Stimulated activated CD4-positive, alpha-beta T cell treated with anti-CD3 and anti-CD28 coated beads, Interleukin-4, amount 100 ng/mL, for 4 hours (primary cell): ENCODE measurements at places on chromosomes 1 and 21.

DNA sequence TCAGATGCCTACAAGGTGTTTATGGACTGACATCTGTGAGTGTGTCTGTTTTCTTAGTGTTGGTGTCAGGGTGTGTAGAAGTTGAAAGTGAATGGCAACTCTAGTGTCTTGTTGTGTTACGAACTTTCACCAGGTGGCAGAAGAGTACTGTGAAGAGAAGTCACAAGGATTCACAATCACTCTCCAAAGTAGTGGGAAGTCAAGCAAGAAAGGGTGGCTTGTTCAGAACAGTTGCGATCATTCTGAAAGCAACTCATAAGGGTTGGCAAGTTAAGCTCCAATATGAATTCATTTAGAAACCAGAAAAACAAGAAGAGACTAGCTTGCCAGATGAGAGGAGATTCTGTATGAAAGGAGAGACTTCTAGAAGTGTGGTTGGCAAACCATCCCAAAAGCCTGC, 86.1 kb downstream of the FASLG start:
- no peak for DNase-seq

- no peak for DNase-seq
These were observed 770.9 kb upstream of the TPTE start for GRCh38 chr21:9750341-9751086.

GRCh38 chr1:226964611-226965486, 24.8 kb downstream of the COQ8A start:
- DNase-seq, result no peak

DNA sequence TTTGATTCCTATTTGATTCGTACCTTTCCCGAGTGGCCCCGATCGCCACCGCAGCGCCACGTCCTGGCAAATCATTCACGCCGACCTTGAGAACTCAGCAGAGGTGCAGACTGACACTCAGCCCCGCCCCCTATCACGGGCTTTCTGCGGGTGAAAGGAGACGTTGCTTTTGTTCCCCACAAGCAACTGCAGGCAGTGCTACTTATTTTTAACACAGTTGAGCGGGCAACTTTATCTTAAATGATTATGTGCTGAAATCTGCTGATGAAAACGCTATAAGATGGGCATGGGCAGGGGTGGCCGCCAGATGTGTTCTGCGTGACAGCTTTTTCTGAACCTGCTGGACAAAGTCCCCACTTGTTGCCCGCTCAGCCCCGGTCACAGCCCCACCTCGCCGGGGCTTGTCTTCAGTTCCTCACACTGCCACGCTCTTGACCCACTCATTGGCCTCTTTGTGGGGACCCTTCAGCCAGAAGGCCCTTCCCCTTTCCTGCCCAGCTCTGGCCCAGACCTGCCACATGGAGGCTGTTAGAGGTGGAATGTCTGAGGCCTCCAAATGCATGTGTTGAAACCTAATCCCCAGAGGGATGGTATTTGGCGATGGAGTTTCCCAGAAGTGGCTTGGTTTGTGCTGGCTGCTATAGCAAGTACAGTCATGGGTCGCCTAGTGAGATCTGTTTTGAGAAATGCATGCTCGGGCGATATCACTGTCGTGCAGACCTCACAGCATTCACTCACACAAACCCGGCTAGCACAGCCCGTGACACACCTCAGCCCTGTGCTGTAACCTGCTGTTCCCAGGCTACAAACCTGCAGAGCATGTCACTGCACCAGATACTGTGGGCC, 15.7 kb upstream of the PDXK start:
- no peak for DNase-seq

DNA sequence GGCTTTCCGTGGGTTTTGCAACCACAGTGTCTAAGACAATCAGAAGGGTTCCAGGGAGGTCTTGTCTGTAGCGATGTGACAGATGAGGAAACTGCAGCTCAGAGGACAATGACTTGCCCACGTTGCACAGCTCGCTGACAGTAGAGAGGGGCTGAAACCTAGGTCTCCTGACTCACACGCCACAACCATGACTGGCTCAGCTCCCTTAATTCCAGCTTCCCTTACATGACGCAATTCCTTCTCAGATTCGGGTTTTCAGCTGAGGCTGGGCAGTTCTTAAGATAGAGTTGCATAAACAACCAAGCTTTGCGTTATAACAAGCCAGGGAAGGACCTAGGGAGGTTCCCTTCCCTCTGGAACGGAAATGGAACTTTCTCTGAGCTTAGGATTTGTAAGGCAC, 36.3 kb downstream of the DHCR24 start:
- DNase-seq, result no peak

GRCh38 chr1:209527372-209527771, 56.1 kb upstream of the CAMK1G start:
- no peak for DNase-seq
